ENCODE measurements at places on chromosomes 3 and 15.

DNA sequence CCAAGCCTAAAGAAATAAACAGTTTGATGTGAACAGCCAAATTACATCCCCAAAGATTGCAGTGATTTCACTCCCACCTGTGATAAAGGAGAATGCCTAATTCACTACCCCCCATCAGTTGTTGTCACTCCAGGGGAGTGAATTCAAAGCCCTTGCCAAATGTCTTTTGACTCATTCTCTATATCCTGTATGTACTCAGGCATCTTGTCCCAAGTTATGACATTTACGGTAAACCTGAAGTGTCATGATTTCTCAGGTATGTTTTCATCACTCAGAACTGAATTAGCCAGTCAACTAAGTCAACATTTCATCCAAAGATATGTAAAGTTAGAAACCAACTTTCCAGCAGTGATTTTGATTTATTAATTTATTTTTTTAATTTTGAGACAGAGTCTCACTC lies 22.0 kb upstream of the HERC1 start:
- no peak for DNase-seq

DNA sequence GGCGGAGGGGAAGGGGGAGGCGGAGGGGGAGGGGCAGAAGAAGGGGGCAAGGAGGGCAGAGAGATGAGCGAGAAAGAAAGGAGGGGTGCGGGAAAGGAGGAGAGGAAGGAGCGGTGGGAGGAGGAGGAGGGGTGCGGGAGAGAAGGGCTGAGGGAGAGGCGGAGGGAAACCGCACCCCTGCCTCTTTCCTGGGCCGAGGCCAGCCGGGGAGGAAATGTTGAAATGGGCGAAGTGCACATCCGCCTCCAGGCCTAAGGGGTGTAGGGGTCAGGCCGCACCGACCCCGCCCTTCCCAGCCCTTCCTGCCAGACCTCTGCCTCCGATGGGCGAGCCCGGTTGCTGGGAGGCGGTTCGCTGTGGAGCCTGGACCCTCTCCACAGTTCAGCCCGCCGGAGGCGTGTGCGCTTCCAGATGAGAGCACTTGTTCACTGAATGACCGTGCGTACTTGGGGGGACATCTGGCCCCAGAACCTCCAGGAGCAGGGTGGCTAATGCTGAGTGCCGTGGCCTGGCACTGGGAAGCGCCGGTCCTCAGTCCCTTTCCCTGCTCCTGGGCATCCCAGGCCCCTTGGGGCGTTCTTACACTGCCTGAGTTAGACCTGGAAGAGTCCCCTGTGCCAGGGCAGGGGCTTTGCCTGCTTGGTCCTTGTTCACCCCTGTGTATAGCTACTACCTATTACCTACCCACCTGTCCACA lies 110.3 kb upstream of the KLF13 start:
- peak; percentile 77 for DNase-seq

DNA sequence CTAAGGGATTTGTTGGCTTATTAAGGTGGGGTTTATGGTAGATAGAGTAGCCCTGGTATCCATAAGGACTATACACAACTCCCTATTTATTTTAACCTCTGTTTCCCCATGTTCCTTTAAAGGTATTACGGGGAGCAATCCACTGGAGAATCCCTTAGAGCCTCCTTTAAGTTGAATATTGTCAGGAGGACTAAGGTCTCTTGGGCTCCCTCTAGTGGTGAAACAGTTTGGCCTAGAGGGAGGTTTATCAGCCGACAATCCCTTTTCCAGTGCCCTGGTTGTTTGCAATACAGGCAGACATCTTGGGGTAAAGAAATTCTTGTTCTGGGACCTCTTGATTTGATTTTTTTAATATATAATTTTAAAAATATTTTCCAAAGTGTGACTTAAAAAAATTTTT lies 12.9 kb downstream of the OPA1 start:
- DNase-seq, result peak; percentile 81

DNA sequence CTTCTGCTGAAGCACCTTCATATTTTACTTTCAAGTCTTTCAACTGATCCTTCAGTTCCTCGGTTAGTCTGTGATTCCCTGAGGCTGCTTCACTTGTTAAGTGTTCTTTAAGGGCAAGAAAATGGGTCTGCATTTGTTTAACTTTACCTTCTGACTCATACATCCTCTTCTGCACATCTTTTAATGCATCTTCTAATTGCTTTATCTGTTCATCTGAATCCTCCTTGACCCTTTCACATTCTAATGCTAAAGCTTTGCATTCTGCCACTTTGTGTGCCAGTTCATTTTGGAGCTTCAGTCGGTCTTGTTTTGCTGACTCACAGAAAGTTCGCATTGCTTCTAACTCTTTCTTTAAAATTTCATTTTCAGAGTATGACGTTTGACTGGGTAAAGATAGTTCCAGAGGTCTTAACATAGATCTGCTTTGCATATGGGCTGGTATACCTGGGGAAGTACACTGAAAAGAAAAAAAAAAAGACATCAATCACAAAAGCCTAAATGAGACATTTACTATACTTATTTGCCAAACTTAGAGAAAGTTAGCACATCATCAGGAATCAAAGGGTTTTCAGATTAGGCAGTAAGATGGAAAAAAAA lies 94.3 kb downstream of the UACA start:
- DNase-seq, result no peak

DNA sequence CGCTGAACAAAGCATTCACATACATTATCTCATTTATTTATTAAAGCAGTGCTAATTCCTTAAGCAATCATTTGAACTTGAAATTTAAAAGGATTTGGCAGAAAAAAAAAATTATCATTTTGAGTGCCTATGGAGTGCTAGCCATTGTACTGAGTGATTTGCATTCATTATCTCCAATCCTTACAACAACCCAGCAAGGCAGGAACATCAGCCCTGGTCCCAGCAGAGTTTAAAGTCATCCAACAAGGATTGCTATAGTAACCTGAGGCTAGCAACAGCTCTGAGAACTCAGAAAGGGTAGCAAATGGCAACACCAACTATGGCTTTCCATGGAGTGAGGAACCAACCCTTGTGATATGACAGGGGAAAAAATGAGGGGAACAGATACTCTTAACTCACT lies 237.6 kb upstream of the SETMAR start:
- no peak for DNase-seq

- no peak for DNase-seq
These were observed 15.3 kb upstream of the NRROS start for GRCh38 chr3:196624067-196624790.

DNA sequence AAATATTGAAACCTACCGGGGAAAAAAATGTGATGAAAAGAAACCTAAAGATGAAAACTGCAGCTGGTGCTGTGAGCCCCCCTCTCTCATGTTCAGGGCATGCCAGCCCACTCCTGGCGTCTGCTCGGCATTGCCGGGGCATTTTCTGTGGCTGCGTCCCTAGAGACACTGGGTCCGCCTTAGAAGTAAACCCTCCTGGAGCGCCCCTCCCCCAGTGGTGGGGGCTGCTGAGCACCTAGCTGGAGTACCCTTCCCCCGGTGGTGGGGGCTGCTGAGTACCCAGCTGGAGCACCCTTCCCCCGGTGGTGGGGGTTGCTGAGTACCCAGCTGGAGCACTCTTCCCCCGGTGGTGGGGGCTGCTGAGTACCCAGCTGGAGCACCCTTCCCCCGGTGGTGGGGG lies 24.5 kb upstream of the GABRA5 start:
- no peak for DNase-seq

DNA sequence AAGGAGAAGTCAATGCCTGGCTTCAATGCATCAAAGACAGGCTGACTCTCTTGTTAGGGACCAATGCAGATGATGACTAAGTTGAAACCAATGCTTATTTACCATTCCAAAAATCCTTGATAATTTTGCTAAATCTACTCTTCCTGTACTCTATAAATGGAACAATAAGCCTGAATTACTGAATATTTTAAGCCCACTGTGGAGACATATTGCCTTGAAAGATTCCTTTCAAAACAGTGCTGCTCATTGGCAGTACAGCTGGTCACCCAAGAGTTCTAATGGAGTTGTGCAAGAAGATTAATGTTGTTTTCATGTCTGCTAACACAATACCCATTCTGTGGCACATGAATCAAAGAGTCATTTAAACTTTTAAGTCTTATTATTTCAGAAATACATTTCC lies 181.0 kb upstream of the CBLB start:
- no peak for DNase-seq

DNA sequence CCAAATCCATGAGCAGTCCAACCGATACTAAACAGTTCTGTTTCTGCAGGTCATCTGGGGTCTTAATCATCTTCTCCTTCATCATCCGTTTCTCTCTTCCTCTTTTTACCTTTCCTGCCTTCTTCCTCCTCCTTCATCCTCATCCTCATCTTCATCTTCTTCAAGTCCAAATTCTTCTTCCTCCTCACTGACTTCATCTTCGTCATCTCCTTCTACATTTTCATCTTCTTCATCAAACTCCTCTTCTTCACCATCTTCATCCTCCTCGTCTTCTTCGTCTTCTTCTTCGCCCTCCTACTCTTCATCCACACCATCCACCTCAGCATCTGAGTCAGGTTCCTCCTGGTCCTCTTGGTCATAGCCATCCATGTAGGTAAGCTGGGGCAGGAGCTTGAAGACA lies 14.2 kb upstream of the COMMD4 start:
- DNase-seq, result no peak

DNA sequence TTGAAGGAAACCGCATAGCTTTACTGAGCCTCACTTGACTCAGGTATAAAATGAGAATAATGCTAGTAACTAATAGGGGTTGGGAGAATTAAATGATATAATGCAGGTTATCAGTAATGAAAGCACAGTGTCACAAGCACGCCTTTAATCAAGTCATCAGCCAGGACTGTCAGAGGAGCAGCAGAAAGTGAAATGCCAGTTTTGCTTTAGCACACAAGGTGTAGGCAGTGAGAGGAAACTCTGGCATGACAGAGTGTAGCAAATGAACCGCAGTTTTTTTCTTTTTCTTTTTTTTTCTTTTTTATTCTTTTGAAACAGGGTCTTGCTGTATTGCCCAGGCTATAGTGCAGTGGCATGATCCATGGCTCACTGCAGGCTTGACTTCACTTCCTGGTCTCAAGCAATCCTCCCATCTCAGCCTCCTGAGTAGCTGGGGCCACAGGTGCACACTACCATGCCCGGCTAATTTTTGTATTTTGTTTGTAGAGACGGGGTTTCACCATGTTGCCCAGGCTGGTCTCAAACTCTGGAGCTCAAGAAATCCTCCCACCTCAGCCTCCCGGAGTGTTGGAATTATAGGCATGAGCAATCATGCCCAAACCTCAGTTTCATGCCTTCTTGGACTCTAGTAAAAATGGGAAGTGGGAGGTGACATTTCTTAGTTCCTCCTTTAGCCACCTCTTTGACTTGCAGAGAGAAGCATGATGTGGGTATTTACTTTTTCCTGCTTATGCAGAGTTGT lies 9.7 kb upstream of the SCAANT1 start:
- DNase-seq, result no peak

Measured in ELF-1 (cell line).